Foreskin fibroblast (primary cell): ENCODE measurements at places on chromosomes 6 and 20.

- DNase-seq = no peak
Measured at GRCh38 chr20:19047040-19047950, 165.1 kb upstream of the SLC24A3 start.

DNA sequence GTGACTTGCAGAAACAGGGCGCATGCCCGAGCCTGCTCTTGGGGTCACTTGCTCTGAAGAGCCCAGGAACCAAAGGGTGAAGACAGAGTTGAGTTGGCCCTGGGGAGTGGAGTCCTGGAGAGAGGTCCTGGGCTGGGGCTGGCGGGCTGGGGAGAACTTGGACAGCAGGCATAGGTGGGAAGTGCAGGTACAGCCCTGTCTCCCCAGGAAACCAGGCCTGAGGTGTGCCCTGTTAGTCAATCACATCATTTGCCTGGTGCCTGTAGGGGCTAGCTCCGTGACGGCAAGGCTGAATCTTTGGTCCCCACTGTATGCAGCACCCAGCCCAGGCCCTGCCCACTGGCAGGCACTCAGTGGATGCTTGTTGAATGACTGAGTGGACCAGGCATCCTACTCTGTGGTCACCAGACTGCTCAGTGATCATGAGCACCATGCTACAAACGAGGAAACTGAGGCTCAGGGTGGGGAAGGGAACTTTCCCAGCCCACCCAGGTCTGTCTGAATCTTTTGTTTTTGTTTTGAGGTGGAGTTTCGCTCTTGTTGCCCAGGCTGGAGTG, 15.6 kb upstream of the NOL4L start:
- DNase-seq = no peak

DNA sequence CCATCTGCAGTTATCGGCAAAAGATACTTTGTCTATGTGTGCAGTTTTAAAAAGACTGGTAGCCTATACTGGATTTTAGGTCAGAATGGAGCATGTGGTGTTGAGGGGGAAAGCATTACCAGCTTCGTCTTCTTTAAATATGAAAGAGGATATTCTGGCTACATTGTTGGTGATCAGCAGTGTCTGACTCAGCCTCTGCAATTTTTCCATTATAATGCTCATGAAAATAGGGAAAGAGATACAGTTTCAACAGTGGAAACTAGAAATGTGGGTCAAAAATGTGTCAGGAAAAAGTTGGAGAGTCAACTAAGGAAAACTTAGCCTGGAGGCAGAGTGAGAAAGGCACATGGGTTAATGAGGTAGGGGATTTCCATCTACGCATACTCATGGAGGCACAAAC, 45.2 kb downstream of the HDGFL1 start:
- DNase-seq = no peak

GRCh38 chr6:18215436-18215835, 48.9 kb downstream of the DEK start:
- DNase-seq = no peak

DNA sequence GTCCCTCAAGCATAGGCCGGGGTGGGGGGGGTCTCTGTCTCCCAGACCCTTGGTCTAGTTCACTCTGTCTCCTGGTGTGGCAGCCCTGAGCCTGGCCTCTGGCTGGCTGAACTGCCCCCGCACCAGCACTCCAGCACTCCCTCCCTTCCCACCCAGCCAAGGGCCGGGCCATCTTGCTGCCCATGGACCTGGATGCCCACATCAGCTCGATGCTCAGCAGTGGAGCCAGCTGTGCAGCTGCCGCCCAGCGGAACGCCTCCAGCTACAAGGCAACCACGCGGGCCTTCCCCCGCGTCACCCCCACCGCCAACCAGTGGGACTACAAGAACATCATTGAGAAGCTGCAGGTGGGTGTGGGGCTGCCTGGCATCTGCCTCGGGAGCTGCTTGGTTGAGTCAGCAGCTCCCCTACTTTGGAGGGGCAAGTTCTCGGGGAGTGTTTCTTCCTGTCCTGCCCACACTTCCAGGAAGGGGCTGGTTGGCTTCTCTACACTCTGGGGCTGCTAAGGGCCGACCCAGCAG, 28.4 kb downstream of the UQCC2 start:
- no peak for DNase-seq

DNA sequence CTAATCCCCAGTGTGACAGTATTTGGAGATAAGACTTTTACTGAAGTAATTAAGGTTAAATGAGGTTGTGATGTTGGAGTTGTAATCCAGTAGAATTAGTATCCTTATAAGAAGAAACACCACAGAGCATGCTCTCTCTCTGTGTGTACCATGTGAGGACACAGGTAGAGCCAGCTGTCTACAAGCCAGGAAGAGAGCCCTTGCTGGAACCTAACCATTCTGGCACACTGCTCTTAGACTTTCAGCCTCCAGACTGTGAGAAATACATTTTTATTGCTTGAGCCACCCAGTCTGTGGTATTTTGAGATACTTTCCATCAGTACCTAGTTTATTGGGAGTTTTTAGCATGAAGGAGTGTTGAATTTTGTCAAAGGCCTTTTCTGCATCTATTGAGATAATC, 110.2 kb downstream of the PHF3 start:
- no peak for DNase-seq

DNA sequence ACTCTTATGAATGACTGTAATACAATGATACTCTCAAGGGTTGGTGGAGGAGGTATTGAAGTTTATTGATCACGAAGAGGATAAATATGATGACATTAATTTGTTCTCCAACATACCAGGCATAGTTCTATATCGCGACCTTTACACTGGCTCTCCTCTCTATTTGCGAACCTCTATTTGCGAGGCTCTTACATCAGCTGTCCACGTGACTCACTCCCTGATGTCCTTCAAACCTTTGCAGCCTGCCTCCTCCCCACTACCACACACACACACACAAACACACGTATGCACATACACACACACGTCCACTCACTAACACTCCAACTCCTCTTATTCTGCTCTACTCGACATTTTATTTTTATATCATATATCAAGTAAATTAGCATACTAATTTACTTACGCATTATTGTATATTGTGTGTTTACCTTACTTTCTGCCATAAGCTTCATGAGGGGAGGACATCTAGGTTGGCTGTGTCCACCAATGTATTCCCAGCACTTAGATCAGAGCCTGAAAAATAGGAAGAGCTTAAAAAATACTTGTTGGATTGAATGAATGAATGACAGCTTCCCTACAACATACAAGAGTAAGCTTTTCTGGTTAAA, 53.3 kb upstream of the TNFRSF21 start:
- no peak for DNase-seq

GRCh38 chr20:5122873-5123260, 3.1 kb upstream of the PCNA start:
- DNase-seq = no peak

- DNase-seq = no peak
Measured at GRCh38 chr20:46831633-46832011, 63.0 kb upstream of the EYA2 start.

DNA sequence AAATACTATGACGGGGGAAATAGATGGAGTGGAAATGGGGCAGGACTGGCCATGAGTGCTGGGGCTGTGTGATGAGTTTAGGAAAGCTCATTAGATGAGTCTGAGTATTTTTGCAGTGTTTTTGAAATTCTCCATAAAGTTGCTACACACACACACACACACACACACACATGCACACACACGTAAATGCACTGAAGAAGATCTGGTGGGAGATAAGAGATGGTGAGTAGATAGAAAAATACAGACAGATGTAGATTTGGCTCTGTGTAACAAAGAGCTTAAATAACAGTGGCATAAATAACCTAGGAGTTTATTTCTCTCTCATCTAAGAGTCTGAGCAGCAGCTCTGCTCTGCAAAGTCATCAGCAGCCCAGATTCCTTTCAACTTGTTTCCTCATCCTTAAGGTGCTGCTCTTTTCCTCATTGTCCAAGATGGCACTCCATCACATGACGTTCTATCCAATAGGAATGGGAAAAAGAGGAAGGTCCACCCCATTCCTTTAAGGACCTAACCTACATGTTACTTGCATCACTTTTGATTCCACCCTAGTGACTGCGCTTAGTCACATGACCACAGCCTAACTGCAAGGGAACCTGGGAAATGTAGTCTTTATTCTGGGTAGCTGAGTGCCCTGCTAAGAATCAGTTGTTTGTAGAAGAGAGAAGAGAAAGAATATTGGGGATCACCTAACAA, 76.4 kb downstream of the EYA2 start:
- DNase-seq = peak; percentile 60

- no peak for DNase-seq
Measured at GRCh38 chr20:23331450-23332350, 18.9 kb upstream of the NXT1 start.

DNA sequence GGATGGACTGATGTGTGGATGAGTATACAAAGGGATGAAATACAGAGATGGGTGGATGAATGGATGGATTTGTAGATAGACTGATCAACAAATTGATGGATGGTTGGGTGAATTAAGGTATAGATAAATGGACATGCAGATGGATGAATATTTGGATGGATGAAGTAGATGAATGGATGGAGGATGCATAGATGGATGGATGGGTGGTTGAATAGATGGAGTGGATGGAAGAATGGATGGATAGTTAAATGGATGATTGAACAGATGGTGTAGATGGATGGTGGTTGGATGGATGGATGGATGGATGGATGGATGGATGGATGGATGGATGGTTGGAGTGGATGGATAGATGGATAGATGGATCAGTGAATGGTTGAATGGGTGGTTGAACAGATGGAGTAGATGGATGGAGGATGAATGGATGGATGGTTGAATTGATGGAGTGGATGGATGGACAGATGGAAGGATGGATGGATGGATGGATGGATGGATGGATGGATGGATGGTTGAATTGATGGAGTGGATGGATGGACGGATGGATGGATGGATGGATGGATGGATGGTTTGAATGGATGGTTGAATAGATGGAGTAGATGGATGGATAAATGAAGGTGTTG, 15.0 kb downstream of the SLC2A10 start:
- no peak for DNase-seq

DNA sequence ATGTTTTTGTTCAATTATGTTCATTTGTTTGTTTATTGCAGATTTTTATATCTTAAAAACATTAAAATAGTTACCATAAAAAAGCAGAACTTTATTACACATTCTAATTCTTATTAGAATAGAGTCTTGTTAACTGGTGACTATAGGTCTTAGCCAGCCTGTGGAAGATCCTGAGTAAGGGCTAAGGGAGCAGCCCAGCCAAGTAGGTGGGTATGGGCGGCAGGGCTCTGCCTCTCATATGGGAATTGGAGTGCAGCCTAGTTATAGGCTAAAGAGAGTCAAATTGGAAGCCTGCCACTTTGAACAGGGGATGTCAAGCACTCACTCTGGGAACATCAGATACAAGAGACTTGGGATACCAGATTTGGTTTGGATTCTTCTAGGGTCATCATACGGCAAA, 10.5 kb upstream of the HSF2 start:
- no peak for DNase-seq

DNA sequence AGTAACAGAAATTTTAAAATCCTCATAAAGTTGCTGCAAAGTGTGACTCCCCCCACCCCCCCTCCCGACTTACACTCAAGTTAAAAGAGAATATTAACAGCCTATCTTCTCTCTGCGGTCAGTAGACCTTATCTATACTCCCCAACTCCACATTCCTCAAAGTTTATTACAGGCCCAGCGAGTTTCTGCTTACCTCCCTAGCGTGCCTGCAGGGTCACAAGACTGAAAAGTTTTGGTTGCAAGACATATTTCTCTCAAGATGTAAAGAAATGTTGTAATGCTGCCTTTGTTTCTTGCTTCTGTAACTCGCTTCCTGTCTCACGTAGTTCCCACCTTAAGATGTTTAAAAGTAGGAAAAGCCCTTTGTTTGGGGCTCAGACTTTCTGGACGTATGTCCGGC, 699.6 kb downstream of the PHF3 start:
- DNase-seq = no peak

DNA sequence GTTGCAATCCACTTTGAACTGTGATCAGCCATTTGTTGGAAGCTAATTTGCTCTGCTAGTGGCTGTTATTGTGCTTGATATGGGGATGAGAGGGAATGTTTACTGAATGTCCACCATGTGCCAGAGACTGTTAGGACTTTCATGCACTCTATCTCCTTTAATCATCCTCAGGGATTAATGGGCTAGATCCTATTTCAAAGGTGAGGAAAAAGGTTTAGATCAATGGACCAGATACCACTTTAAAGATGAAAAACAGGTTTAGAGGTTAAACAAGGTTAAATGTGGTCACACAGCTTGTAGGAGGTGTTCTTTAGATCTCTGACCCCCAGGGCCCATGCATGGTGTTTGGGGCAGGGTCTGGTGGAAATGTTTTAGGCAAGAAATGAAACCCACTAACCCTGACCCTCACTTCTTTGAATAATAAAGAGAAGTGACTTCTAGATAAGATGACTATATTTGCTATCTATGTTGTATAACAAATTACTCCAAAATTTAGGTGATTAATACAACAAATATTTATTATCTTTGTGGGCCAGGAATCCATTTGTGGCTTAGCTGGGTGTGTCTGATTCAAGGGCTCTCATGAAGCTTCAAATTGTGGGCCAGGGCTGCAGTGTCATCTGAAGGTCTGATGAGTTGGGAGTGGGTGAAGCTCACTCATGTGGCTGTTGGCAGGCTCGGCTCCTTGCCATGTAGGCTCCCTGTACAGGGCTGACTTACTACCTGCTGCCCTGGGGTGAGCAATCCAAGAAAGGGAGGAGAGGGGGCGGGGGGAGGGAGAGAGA, 127.8 kb upstream of the FOXA2 start:
- no peak for DNase-seq

- DNase-seq = peak; percentile 33
Measured at GRCh38 chr6:107115695-107116327, 496 bp upstream of the BEND3 start.

DNA sequence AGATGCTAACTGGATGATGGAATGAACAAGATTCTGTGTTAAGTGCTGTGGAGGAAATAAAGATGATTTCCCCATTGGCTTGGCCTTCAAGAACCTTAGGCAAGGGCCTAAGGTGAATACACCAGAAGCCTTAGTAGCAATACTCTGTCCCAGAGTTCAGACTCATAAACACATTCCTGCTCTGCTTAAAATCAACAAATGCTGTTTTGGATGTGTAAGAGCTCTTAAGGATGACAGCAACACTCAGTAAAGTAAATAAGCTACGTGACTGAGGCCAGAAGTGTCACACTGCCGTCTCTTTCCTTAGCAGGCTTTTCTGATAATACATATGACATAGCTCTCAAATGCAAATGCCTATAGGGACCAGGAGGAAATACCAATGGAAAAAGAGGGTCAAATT, 90.6 kb downstream of the EYA2 start:
- no peak for DNase-seq

DNA sequence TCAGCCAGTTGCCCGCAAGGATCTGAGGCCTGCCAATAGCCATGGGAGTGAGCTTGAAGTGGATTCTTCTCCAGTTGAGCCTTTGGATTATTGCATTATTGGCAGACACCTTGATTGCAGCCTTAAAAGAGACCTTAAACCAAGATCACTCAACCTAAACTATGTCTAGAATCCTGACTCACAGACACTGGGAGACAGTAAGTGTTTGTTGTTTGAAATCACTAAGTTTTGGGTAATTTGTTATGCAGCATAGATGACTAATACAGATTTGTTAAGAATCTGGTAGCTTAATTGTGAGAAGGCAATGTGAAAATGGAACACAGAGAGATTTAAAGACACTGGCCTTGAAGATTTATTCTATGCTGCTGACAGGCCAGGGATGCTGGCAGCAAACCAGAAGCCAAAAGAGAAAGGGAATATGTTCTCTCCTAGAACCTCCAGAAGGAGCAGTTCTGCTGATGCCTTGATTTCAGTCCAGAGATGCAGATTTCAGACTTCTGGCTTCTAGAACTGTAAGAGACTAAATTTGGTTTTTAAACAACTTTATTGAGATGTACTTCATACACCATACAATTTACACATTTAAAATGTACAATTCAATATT, 17.6 kb downstream of the SIRPD start:
- peak; percentile 4 for DNase-seq
